ENCODE measurements at places on chromosomes 12 and 14. TPM values are rescaled to one million over a fixed set of nuclear protein-coding genes. Genes with fewer than 3 reads are reported as not detected.

DNA sequence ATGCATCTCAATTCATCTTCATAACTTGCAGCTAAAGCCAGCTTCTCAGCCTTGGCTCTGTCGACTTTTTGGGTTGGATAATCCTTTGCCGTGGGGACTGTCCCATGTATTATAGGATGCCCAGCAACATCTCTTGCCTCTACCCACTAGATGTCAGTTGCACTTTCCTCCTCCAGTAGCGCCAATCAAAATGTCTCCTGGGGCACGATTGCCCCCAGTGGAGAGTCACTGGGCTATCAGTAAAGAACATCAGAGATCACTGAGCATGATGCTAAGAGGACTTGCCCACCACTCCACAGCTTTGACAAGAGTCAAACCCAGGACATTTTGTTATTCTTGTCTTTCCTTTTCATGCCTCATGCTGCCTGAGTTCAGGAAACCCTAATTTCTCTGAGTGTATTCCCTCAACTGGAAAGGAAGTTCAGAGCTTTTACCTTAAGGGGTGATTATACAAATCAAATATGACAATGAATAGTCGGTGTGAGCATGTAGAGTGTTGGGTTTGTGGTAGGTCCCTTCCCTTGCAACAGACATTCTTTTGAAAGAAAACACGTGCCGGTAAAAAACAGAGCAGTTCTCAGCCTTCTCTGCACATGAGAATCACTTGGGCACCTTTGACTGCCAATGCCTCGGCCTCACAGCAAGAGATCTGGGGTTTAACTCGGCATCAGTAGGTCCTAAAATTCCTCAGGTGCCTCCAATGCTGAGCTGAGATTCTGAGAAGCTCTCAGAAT is 980.6 kb downstream of the VRK1 start:
- no peak for DNase-seq

DNA sequence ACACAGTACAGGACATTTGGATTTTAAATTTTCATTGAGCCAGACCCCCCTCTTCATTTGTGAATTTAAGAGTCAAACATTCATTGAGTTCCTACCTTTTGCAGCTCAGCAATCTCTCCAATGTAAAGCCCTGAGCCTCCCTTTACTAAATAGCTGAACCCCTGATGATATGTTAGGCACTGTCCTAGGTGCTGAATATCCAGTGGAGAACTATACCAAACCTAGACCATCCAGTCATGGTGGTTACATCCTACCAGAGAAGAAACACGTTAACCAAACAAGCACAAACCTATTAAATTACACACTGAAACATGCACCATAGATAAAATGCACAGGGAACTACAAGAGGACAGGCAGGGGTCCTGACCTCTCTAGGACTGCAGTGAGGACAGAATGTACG is 1585.3 kb upstream of the TMEM132C start:
- DNase-seq, result peak; percentile 28

- no peak for DNase-seq
These were observed 6.4 kb downstream of the OR6C6 start for GRCh38 chr12:55289999-55290398.

DNA sequence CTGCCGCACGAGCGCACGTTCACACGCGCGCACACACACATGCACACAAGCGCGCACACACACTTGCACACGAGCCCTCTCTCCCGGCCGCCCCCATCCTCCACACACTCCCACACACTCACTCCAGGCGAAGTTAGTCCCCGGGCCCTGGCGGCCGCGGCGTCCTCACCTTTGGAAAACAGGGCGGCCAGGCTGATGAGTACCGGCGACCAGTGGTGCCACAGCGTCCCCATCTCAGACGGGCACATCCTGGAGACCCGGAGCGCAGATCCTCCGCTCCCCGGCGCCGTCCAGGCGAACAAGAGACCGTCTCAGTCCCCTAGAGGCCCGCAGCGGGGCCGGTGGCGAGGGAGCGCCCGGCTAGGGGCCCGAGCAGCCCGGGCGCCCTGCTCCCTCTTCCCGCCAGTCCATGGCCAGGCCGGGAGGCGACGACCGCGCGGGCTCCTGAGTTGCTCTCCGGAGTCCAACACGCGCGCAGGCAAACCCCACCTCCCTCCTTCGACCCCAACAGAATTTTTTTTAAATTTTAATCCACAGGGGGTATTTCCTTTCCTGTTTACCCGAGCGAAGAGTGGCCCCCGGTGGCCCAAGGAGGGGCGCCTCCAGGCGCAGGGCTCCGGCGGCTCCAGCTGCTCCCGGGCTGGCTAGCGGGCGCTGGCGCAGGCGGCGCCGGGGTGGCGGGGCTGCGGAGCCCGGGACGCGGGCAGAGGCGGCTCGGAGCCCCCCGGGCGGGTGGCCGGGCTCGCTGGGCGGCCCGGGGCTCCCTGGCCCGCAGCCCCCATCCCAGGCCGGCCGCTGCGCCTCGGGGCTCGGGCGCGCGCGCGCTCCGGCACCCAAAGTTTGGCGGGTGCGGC is 506 bp downstream of the TMEM132D start:
- peak; percentile 33 for DNase-seq

Gene BEGAIN
- 6.6 TPM for total RNA-seq

Gene CCDC177
- 1.7 TPM for total RNA-seq

Gene REC8
- 25.7 TPM for total RNA-seq

Gene KRT85
- not detected for total RNA-seq

Gene ZNF10
- total RNA-seq, result 10.3 TPM

Gene CCDC38
- not detected for total RNA-seq

Gene ASIC1
- 1.6 TPM for total RNA-seq
